ENCODE measurements at places on chromosomes 12 and 14.

GRCh38 chr14:106826833-106827369 lies 1300.5 kb downstream of the TMEM121 start:
- no peak for DNase-seq

- DNase-seq, result no peak
Observed at GRCh38 chr12:95942101-95942523, 302 bp downstream of the CCDC38 start.

DNA sequence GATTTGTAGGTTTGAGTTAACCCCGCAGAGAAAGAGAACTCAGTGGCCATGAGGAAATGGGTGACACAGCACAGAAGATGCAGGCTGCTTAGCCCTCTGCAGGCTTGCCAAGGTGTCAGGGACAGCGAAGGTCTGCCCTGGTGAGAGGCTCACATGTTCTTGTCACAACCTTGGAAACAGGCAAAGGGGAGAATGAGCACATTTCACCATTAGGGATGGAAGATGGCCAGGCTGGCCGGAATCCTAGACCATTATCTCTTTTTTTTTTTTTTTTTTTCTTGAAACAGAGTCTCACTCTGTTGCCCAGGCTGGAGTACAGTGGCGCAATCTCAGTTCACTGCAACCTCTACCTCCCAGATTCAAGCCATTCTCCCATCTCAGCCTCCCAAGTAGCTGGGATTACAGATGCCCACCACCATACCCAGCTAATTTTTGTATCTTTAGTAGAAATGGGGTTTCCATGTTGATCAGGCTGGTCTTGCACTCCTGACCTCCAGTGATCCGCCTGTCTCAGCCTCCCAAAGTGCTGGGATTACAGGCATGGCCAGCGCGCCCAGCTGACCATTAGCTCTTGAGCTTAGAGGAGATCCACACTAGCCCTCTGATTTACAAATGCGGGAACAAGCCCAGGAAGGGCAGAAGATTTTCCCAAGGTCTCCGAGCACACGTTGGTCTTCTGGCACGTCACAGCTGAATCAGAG lies 34.6 kb downstream of the LTBP2 start:
- no peak for DNase-seq

GRCh38 chr14:91893007-91893406 lies 25.7 kb upstream of the TC2N start:
- no peak for DNase-seq

DNA sequence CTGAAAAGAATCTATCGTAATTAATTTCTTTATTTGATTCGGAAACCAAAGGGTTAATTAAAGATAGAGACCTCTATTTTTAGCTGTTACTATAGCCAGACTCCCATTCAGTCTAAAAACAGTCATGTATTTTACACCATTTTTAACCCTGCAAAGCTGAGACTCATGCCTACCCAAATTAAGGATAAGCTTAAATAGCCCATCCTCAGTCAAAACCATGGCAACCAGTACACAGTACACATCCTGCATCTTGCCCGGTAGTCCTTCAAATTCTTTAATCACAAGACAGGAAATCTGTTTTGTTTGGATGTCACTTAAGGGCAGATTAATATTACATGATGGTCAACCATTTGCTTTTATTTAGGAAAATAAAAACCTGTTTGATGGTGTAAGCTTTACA lies 25.5 kb upstream of the KCNK10 start:
- DNase-seq, result no peak

DNA sequence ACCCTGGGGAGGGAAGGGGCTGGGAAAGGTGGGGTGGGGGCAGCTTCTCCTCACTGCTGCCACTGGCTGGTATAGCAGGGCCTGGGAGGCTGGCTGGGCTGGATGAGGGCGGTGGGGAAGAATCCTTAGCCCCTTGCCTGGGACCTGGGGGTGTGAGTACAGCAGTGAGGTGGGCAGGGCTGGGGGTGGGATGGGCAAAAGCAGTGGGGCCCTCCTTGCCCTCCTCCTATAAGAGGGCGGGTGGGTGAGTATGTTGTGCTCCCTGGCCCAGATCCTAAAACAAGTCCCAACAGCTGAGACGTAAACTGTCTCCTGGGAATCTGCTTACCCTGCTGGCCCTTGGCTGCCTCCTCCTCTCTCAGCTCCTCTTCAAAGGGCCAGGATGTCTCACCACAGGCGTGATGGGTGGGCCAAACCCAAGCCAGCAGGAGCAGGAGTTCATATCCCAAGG lies 2.2 kb downstream of the NCKAP5L start:
- DNase-seq, result no peak
